ENCODE measurements at places on chromosomes 11 and 22.

- DNase-seq, result no peak
Observed at GRCh38 chr11:88434333-88434976, 96.9 kb upstream of the CTSC start.

DNA sequence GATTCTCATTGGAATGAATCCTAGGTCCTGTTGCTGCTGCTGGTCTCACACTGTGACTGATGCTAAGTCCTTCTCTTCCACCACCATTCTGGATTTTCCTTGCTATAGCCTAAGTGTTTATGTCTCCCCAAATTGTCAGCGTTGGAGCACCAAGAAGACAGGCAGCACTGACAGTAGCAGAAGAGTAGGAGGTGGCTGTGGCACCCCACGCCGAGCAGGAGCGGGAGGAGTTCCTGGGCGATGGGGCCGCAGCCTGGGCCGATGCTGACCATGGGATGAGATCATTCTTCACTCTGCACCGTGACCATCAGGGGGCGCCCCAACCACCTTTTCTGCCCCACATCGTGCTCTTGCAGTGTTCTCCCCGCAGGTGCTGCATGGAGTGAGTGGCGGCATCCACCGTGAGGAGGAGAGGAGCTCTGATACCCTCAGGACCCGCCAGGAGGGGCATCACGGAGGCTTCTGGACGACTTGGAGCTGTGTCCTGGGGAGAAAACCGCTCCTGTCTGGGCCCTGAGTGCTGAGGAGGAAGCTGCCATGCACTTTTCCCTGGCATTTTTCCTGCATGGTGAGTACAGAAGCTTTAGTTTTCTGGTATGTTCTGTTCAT, 57.0 kb downstream of the LRRC74B start:
- DNase-seq, result peak; percentile 50

DNA sequence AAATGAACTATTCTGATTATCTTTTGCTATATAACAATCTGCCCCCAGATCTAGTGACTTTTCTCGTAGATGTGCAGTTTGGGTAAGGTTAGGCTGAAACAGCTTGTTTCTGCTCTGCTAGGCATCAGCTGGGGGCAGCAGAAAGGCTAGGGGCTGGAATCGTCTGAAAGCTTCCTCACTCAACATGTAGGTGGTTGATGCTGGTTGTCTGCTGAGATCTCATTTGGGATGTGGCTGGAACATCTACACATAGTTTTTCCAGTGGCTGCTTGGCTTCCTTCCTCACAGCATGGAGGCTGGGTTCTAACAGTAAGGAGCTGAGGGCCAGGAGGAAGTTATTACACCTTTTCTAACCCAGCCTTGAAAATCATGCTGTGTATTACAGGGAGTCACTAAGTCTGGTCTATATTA, 30.2 kb downstream of the USP47 start:
- DNase-seq, result no peak

DNA sequence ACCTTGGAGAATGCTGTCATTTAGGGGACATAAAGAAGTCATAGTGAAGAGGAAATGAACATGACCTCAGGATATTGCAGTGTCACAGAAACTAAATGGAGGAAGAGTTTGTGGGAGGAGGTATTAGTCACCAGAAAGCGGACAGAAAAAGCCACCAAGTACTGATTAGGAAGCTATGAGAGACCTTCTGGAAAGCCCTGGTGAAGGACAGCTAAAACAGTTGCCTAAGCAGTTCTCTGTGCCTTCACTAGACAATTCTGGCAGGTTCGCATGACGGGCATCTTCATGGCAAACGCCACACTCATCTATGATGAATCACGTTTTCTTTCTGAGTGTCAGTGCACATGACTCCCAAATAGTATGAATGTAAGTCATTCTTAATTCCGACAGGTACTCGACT, 325.8 kb downstream of the C11orf87 start:
- DNase-seq, result peak; percentile 6

DNA sequence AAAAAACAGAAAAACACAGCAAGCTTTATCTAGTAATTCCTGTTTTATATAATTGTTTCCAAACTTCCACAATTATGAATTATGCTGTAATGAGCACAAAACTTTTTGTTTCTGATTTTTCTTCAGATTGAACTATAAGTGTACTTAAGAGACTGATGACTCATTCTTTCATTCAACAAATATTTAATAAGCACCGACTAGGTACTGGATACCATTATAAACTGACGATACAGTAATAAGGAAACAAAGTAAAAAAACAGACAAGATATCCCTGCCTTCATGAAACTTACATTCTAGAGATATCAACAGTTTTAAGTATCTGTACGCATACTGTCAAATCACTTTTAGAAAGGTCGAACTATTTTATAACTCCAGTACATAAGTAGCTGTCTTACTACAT, 78.6 kb downstream of the ME3 start:
- DNase-seq, result no peak

DNA sequence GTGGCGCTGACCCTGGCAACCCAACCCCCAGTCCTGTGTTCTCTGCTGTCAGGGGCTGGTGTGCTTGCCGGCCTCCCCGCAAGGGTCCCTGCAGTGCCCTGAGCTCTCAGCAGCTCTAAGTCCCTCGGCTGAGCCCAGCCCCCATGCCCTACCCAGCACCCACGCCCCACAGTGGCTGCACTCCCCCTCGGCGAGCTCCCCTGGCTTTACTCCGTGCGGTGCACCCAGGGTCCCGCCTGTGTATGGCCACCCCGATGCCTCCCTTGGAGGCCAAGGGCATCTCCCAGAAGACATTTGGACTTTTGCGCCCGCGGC, 72.5 kb upstream of the SHISAL1 start:
- DNase-seq, result no peak

- no peak for DNase-seq
Observed at GRCh38 chr11:2796508-2797113, 89.0 kb downstream of the CDKN1C start.

DNA sequence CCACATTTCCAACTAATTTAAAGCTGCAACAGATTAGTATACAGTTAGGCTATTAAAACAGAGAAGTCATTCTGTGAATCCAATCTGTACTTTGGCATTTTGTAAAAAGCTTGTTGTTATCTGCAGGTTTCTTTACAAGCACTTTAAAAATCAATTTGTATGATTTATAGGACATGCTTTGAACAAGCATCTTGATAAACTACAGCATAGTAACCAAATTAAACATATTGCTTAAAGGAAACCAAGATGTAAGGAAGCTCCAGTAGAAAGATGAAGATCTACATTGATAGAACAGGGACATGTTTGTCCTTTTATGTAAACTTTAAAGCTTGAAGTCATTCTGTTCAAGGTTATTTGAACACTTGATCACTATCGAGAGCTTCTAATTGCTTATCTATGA, 498.3 kb upstream of the CCDC90B start:
- DNase-seq, result no peak

- DNase-seq, result peak; percentile 17
Observed at GRCh38 chr11:102955624-102956023, at the start of gene MMP13. TSS of gene MMP13 (minus strand) at chr11:102955732. CDS start at chr11:102955705, 27 bp downstream.

- DNase-seq, result no peak
Observed at GRCh38 chr22:18088825-18089568, 11.2 kb downstream of the PEX26 start.

- DNase-seq, result no peak
Observed at GRCh38 chr11:70643642-70644041, 245.3 kb downstream of the CTTN start.

GRCh38 chr11:7525424-7525823, 11.6 kb downstream of the PPFIBP2 start:
- DNase-seq, result no peak

- DNase-seq, result peak; percentile 48
Observed at GRCh38 chr11:119721129-119722120, 7.6 kb downstream of the NECTIN1 start.

GRCh38 chr11:115279813-115280761, 224.1 kb downstream of the CADM1 start:
- DNase-seq, result peak; percentile 74

GRCh38 chr11:11163669-11164333, 189.2 kb downstream of the CSNK2A3 start:
- DNase-seq, result no peak

DNA sequence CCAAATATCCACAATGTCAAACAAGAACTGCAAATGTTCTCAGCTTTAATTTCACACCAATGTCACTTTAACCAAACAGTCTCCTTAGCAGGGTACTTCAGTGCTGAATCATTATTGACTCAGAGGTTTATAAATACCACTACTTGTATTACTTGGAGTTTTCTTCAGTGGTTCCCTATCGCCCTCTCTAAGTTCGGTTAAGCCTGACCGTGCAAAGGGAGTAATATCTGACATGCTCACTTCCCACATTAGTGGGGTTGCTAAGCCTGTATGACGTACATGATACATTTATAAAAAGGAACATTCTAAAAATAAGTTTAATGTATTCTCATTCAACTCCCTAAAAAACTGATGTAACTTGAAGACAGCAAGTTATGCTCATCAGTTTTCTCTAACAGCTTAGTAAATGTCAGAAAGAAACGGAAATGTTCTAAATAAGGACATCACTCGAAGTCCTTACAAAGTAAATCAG, 93.1 kb upstream of the ZC3H12C start:
- peak; percentile 96 for DNase-seq

DNA sequence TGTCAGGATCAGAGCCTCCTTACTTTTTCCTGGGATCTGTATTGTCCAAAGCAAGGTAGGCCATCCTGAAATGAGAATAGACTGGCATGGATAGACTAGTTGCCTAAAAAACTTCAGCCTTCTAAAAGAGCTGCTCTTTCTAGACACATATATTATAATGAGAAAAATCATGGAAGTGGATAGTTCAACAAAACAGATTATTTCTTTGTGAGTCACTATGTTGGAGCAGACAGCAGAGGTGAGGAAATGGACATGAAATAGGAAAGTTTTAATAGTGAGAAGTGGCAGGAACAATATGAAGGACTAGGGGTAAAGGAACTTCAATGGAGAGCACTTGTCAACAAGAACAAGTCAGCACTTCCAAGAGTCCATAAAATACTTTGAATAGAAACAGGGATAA, 101.9 kb upstream of the ANO3 start:
- no peak for DNase-seq

DNA sequence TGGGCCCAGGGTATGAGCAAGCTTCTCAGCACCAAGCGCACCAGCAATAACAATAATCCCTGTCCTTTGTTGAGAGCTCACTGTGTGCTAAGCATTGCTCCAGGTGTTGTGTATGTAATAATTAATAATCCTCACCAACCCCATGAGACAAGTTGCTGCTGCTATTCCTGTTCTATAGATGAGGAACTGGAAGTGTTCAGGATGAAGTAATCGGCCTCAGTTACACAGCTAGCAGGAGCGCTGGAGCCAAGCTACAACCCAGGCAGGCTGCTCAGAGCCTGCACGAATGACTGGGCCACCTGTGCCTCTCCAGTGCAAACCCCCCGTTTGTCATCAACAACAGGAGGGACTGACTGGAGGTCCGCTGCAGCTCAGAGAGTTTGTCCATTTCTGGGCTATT, 35.2 kb upstream of the CECR2 start:
- DNase-seq, result no peak

DNA sequence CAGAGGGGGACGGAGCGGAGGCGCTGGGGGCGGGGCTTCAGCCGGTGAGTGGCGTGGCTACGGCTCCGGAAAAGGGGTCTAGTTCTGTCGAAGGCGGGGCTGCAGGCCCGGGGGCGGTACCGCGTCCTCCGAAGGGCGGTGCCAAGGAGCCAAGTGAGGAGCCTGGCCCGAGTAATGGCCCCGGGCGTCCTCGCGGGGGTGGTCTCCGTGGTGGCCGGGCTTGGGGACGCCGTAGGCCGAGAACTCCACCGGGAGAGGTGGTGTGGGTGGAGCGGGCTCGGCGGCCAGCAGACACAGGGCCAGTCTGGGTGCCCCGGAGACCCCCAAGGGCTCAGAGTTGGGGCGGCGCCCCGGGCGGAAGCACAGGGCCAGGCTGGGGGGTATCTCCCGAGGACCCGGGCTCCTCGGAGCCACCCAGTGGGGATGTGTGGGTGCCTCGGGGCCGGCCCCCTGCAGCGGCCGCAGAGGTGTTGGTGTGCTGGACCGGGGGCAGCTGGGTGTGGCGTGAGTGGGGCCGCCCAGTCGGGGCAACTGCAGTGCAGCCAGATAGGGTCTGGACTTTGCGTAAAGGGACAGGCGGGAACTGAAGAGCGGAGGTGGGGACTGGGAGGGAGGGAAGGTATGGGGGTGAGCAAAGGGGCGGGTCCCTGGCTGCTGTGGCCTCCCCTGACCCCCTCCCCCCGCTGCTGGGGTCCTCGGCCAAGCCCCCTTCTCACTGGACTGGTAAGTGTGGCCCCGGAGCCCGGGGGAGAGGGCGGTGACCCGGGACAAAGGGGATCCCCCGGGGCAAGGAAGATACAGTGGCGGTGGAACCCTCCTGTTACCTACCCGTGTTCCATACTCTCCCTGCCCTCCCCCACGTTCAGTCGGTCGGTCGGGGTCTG, 838 bp downstream of the FKBP2 start:
- DNase-seq, result peak; percentile 39

DNA sequence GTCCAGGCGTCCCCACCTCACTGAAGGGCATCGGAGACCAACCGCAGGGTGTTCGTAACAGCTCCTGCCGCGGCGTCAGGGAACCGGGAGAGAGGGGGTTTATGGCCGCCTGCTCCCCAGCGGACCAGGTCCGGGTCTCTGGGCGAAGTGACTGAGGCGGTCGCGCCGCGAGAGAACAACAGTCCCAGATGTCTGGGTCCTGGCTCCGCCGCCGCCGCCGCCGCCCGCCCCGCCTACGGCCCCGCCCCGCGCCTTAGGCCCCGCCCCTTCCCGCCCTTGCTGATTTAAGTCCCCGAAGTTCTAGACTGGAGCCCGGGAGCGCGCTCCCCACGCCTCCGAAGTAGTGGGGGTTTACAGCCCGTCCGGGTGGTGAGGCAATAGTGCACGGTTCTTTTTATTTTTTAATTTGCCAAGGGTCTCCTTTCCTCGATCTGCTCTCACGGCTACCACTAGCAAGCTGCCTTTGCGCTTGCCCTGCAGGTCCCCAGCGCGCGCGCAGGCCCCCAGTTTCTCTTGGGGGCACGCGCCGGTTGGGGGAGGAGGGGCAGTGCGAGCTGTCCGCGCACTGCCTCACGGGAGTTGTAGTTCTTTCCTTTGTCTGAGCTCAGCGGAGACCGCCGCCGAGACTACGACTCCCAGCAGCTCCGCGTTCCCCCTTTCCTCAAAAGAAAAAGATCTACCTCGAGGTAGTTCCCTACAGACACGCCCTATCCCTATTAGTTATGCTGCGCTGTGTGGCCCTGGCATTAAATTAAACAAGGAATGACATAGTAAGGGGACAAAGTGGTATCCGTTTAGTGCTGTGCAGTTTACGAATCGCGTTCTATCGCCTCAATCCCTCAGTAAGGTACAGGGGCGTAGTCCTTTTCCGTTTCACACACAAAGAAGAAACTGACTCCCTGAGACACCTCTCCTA, at the start of gene PGM2L1:
Gene PGM2L1, minus strand, starts transcription at position 190 of the 916 bp plus-strand sequence. CDS start 272 bp downstream, outside the sequence.
- DNase-seq, result peak; percentile 94

DNA sequence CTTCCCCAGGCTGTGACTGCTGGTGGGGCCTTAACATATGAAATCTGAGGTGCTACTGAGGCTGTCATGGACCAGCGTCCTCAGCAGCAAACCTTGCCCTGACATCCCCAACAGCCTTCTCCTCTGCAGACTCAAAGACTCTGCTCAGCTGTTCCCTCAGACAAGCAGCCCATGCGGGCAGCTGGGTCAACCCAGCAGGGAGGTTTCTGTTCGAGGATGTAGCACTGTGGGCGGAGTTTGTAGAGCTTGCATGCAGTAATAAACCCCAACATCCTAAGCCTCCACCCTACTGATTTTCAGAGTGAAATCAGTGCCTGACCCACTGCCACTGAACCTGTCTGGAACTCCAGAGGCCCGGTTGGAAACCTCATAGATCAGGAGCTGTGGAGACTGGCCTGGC, 88.8 kb upstream of the XKR3 start:
- no peak for DNase-seq

All from fibroblast of skin of back (primary cell).